Activated effector memory CD4-positive, alpha-beta T cell treated with anti-CD3 and anti-CD28 coated beads, Interleukin-2, amount 50 U/mL, for 16 hours (primary cell): ENCODE measurements at places on chromosomes 4 and X.

GRCh38 chr4:94504545-94504944, 52.8 kb downstream of the PDLIM5 start:
- no peak for DNase-seq

DNA sequence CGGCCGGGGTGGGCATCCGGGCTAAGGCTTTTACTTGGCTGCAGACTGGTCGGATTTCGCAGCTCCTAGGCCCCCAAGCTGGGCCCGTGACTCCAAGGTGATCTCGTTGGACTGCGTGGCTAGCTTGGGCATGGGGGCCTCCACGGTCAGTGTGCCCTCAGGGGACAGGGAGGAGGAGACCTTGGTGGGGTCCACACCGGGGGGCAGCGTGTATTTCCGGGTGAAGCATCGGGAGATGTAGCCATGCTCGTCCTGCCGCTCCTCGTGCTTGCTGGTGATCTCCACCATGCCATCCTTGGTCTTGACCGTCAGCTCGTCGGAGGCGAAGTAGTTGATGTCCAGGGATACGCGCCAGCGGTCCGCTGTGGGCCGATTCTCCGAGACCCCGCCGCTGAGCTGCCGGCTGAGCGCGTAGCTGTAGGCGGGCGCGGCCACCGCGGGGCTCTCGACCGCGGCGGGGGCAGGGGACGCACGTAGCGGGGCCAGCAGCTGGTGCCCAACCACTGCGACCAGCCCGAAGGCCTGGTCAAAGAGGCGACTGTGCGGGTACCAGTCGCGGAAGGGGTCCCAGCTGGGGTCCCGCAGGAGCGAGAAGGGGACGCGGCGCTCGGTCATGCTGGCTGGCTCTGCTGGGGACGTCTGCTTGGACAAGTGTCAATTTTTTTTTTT, 881 bp upstream of the CACNA1F start:
- no peak for DNase-seq

GRCh38 chrX:41386222-41386990, 52.4 kb downstream of the DDX3X start:
- no peak for DNase-seq

- DNase-seq, result peak; percentile 96
These were observed at the start of gene CISD2 for GRCh38 chr4:102868781-102869568. Gene CISD2 (plus strand): TSS chr4:102868992. CDS start chr4:102869085, 93 bp downstream.

- no peak for DNase-seq
These were observed 114.6 kb downstream of the RBM47 start for GRCh38 chr4:40515037-40515397.

DNA sequence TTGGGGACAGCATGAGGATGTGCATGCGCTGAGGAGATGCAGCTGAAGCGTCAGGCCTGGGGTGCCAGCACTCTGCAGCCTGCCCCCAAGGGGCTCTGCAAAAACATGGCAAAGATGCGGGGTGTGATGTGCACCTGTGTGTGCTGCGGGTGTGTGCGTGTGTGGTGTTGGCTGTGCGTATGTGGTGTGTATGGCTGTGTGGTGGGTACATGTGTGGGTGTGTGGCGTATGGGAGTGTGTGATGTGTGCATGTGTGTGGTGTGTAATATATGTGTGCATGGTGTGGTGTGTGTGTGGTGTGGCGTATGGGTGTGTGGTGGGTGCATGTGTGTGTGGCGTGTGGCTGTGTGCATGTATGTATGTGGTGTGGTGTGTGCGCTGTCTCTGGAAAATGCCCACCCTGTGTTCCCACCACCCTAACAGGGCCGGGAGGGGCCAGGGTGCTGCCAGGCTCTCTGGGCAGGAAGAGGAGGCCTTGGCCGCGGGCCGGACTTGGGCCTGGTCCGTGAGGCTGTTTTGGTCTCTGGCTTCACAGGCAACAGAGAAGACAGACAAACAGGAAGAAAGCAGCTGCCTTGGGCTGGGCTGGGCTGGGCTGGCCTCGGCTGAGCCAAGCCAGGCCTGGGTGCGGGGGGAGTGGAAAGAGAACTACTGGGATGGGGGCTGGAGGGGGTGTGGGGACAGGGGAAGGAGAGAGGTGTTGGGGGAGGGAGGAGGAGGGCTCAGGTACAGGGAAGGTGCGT, 1.1 kb upstream of the AVPR2 start:
- no peak for DNase-seq

GRCh38 chr4:74364652-74365491, at the start of gene EREG:
Gene EREG (plus strand): TSS chr4:74365145. CDS start chr4:74365309, 164 bp downstream.
- peak; percentile 65 for DNase-seq

GRCh38 chr4:108527723-108528122, 92.7 kb upstream of the RPL34 start:
- DNase-seq, result no peak

DNA sequence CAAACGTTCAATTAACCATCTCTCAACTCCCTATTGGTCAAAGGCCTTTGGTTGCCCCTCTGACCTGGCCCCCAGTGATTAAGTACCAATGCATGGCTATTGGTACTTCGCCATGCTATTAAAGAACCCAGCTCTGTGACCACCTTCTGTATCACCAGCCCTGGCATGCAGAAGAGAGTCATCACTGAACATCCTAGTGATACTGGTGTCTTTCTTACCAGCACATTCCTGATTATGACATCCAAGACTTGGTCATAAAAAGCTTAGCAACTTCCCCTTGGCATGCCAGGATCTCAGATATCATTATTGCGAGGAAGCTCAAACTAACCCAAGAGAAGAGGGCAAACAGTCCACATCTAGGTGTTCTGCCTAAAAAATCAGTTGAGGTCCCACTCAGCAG, 122.3 kb upstream of the OTUD4 start:
- no peak for DNase-seq

DNA sequence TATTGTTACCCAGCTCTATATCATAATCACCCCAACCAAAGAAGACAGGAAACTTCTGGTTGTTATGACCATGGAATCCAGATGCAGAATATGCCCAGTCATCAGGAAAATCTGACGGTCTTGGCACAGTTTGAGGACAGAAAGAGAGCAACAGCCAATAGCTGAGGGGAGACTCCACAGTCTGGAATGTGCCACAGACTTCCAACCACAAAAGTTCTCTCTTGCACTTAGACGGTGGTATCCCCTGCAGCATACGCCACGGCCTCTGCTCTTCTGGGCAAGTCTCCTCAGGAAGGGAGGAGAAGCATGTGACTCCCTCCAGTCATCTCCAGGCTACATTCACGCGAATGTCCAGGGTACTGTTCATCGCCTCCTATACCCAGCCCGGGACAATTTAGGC, 18.4 kb downstream of the ZNF827 start:
- DNase-seq, result no peak

- DNase-seq, result no peak
These were observed 334.4 kb upstream of the PCDH18 start for GRCh38 chr4:137866671-137867070.

- DNase-seq, result no peak
These were observed 197.6 kb downstream of the CPXCR1 start for GRCh38 chrX:88944661-88945060.
